PC-9 (cell line): ENCODE measurements at places on chromosomes 7 and 10. TPM values are rescaled to one million over a fixed set of nuclear protein-coding genes. Genes with fewer than 3 reads are reported as not detected.
A peak's percentile ranks its signal among the peaks of the same experiment; 100 is the strongest.

Gene UCMA
- total RNA-seq: not detected in 2 replicates

Gene PPP1R9A
- 11.5 and 11.9 TPM in 2 replicates for total RNA-seq

- no peak overlapping the region for H3K4me3 ChIP-seq
- no peak overlapping the region for H3K27ac ChIP-seq
- no peaks in the 10 kb centered on the region for H3K27me3 ChIP-seq
- no peak for DNase-seq
- no peaks in the 10 kb centered on the region for H3K36me3 ChIP-seq
Observed at GRCh38 chr7:40507166-40507565, 372.4 kb downstream of the SUGCT start.

Gene LBX1
- total RNA-seq: not detected in 2 replicates

Gene TMEM270
- total RNA-seq: 0.48 and 0.72 TPM in 2 replicates

- no peak overlapping the region for H3K27ac ChIP-seq
- no peak overlapping the region for H3K4me3 ChIP-seq
Observed at GRCh38 chr7:158268816-158269535, 318.6 kb downstream of the PTPRN2 start.

DNA sequence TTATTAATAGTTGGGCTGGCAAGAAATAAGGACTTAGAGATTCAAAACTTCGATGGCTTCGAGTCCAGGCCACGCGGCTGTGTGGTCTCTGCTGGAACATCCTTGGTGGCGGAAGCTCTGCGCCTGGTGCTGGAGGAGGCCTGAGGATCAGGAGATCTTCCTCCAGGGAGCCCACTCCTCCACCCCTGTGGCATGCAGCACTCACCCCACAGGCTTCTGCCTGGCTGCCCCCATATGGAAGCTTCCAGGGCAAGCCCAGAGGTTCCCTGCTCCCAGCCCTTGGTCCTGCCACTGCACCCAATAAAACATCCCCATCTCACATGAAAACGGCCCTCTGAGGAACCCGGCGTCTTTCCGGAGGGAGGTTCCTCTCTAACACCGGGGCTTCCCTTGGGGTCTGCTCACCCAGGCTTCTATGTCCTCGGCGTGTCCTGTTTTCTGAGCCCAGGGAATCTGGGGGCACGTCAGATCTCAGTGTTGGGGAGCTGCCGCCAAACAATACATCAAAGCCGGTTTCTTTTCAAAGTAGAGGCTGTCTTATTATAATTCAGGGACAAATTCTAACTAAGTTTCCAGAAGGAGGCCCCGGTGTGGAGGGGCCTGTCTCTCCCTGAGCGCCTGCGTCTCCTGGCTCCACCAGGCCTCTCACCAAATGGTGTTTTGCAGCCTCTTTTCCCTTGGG is 32.4 kb downstream of the CALML3 start:
- no peak overlapping the region for H3K27ac ChIP-seq
- no peak for DNase-seq
- no peak overlapping the region for H3K4me3 ChIP-seq
- peaks cover 23% of the 10 kb centered on the region for H3K4me1 ChIP-seq
- no peaks in the 10 kb centered on the region for H3K27me3 ChIP-seq

GRCh38 chr7:69839782-69840181 is 241.5 kb downstream of the AUTS2 start:
- no peaks in the 10 kb centered on the region for H3K4me1 ChIP-seq
- H3K27me3 ChIP-seq: no peaks in the 10 kb centered on the region
- no peak for DNase-seq
- H3K4me3 ChIP-seq: no peak overlapping the region
- no peaks in the 10 kb centered on the region for H3K36me3 ChIP-seq

Gene MEOX2
- 0.22 TPM in 1 of 2 replicates, not detected in the other for total RNA-seq

DNA sequence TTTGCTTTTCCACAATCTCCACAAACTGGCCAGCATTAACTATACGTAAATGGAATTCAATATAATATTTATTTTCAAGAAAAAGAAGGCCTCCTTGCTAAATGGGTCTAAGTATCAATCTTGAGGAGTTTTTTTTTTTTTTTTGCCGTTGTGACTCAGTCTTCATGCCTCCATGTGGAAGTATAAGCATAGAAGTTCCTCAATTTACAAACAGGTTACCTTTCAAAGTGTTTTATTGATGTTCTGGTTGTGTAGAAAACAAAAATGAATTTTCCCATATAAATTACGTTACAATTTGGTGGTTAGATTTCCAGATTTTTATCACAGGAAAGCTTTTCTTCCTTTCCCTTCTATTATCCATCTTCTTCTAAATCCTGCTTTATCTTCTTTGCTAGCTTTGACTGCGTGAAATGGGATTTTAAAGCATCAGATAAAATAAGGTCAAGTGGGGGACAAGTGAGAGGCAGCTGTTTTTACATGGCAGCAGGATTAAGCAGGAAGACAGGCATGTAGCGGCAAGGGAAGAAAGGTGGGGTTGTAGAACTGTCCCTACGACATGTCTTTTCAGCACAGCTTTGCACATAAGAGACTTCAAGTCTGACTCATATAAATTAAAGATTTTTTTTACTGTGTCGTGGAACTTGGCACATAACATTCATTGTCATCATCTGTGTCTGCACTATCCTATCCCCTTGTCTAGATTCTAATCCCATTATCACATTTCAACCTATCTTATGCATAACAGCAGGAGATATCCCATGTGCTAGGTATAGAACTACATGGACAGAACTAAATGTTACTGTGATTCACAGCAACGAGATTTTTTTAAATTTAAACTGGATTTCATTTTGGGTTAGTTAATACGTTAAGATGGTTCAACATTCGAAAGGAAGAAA is 135.3 kb upstream of the FAM3C start:
- peak overlapping the region; percentile 97 for H3K27ac ChIP-seq
- no peaks in the 10 kb centered on the region for H3K36me3 ChIP-seq
- no peaks in the 10 kb centered on the region for H3K27me3 ChIP-seq

DNA sequence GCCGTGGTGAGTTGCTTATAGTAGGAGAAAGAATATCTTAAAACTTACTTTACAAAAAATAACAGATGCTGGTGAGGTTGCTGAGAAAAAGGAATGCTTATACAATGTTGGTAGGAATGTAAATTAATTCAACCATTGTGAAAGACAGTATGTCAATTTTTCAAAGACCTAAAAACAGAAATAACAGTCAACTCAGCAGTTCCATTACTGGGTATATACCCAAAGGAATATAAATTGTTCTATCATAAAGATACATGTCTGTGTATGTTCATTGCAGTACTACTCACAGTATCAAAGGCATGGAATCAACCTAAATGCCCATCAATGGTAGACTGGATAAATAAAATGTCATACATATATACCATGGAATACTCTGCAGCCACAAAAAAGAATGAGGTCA is 420.4 kb downstream of the AUTS2 start:
- DNase-seq: no peak
- no peaks in the 10 kb centered on the region for H3K27me3 ChIP-seq
- no peaks in the 10 kb centered on the region for H3K36me3 ChIP-seq
- H3K4me3 ChIP-seq: no peak overlapping the region
- H3K27ac ChIP-seq: no peak overlapping the region

DNA sequence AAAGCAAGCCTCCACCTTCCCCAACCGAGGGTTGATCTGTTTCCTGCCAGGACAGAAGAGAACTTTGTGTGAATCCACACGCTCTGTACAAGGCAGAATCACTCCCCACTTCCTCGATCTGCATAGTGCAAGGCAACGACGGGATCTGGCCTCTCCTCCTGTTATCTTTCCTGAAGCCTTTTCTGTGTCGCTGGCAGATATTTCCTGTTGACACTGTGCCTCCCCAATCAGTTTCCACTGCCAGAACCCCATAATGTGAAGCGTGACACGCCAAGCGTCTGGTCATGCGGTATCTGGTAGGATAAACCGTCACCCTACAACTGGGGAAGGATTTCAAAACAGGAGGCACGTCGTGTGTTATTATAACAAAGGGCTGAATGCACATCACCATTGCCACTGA is 57.2 kb downstream of the FAM171A1 start:
- H3K27me3 ChIP-seq: peaks cover 32% of the 10 kb centered on the region
- H3K27ac ChIP-seq: no peak overlapping the region
- H3K36me3 ChIP-seq: no peaks in the 10 kb centered on the region
- no peak overlapping the region for H3K4me3 ChIP-seq

Gene AS3MT
- 0.22 TPM in 1 of 2 replicates, not detected in the other for total RNA-seq
